AML-193 (cell line): ENCODE measurements at places on chromosomes 3 and 15.

DNA sequence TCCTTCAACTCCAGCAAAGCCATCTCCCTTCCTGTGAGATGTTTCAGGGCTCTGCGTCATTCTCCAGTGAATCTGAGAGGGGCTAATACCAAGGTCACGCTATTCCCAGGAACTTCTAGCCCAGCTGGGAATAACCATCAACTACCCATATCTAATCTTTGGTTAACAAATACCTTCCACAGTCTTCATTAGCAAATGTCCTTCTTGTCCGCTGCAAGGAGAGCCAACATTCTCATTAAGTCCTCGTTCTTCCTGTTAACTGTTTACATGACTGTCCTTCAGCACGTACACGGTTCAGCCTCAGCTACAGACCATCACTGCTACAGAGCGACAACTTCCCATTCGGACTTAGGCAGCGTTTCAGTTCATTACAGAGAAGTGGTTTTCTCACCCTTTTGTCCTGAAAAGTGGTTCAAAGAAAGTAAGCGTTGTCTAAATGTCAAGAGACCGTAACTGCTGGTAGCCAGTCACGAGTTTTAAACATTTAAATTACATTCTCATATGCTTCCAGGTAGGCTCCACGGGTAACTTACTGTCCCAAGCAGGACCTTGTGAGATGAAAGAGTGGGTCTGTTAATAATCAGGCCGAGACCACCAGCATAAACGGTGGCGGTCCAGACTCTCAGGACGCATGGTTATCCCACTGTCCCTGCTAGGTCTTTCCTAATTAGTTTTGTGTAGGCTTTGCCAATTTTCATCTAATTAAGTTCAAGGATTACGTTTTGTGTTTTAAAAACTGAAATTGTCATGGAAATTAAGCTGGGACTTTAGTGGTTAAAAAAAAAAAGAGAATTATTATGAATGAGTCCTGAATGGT, 63.8 kb downstream of the CHSY1 start:
- no peak for DNase-seq

GRCh38 chr3:58584690-58585004, 7.5 kb upstream of the FAM107A start:
- DNase-seq: no peak

DNA sequence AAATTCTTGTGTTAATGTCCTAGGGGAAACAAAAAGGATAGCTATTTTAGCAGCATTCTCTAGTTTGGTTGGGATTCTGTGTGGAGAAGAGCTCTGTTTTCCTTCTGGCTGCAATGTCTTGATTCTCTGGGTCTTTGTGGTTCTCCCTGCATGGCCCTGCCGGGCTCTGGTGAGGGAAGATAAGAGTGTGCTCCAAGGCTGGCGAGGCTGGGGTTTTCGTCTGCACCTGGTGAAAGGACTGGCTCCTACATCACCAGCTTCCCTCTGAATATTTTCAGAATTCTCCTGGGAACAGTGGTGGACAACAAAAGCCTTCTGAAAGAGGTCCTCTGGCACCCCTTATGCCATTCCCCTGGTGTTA, 38.1 kb upstream of the SFMBT1 start:
- DNase-seq: no peak

DNA sequence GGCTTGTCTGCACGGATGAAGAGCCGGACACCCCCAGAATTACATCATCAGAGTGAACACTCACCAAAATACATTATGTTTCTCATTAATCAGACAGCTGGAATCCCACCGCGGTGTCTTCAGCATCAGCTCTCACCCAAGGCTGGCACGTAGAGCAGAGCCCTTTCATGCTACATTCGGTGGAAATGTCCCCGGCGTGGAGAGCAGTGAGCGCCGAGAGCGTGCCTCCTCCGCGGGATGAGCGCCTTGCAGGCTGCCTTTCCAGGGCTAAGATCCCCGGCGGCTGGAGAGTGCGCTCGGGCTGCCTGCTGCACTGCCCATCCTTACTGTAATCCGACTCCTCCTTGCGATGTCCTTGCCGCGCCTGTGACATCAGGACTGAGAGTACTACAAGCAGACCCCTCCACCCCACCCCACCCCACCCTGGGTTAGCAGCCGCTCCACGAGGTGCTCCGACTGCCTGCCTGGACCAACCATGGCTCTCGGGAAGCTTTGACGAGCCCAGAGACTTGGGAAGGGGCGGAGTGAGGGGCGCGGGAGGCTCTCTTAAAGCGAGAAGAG, at the start of gene ZNF385D:
ZNF385D (minus strand) TSS at position 380 of the 561 bp plus-strand sequence; CDS start at position 86, 294 bp downstream.
- no peak for DNase-seq

- no peak for DNase-seq
Measured at GRCh38 chr3:107994181-107994580, 96.7 kb downstream of the CD47 start.

DNA sequence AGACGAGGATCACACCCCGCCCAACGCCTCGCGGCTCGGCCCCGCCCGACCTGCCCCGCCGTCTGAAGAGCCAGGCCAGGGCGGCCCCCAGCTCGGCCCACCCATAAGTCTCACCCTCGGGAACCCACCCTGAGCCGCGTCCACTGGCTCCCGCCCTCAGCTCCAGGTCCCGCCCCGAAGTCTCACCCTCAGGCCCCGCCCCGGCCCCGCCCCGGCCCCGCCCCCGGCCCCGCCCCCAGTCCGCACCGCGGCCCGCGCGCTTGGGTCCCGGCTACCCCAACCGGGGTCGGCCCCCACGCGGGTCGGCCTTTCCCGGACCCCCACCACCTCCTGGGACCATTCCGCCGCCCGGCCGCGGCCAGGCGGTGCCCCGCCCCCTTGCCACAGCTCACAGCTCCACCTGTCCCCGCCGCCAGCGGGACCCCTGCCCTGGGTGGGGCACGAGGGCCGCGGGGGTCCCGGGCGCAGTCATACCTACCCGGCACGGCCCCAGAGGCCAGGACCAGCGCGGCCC, 489 bp downstream of the CSPG5 start:
- DNase-seq: no peak

DNA sequence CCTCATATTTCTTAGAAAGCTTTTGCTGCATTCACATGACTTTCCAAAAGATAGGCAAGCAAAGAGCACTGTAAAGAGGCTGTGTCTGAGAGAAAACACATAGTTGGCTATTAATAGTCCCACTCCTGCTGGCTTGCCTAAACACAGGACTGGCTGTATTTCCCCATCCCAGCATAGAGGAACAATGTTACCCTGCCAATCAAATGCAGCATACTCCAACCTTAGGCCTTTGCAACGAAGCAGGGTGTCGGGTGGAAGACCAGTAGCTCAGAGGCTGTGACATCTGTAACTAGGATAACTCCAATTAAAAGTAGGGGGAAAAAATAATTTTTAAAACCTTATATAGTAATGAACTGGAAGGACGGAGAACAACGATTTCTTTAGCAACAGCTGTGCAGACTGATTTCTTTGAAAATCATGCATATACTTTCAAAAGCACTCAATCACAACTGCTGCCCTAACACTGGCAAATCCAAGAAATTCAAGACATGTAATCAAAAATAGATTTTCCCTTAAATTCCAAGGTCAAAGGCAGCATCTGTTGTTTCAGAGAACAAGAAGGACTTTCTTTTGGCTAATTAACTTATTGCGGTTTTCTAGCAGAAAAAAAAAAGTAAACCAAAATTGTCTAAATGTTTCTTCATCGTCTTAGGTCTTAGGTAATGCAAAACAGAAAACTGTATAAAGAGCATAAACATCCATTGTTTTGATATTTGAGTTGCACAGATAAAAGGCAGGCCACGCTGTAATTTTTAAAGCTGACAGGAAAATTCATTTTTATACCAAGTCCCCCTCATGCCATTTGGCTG, 139.3 kb downstream of the TNIK start:
- no peak for DNase-seq

DNA sequence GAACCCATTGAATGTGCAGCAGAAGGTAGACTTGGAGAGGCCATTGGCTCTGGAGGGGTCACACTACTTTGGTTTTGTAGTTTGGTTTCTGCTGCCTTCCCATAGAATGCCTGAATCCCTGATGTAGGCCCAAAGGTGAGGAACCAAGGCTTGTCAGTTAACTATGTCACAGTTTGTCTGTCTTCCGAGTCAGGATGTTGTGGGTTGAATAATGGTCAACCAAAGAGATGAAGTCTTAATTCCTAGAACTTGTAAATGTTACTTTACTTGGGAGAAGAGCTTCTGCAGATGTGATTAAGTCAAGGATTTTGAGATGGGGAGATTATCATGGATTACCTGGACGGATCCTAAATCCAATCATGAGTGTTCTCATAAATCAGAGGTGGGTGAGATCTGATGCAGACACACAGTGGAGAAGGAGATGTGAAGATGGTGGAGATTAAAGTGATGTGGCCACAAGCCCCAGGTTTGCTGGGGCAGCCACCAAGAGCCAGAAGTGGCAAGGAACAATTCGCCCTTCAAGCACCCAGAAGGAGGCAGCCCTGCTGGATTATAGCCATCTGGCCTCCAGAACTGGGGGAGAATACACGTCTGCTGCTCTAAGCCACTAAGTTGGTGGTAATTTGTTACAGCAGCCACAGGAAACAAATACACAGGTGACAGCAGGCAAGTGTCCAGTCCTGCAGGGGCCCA, 2.3 kb upstream of the CCR8 start:
- DNase-seq: no peak

DNA sequence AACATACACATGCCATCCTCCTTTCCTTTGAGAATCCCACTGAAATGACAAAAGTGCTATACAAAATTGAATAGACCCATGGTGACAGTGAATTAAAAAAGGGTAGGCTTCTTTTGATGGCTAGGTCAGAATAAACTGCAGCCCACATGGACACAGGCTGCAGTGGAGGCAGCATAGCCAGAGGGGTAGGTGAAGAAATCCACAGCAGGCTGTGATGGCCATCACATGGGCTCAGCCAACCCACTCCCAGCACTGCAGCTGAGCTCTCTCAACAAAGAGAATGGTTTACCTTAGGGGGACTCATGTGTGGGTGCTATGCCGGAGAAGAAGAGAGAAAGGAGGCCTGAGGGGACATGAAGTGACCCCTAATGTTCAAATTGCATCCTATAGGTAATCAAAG, 331.1 kb downstream of the CHST2 start:
- DNase-seq: no peak

- no peak for DNase-seq
Measured at GRCh38 chr3:49460188-49460890, 9.7 kb upstream of the DAG1 start.

DNA sequence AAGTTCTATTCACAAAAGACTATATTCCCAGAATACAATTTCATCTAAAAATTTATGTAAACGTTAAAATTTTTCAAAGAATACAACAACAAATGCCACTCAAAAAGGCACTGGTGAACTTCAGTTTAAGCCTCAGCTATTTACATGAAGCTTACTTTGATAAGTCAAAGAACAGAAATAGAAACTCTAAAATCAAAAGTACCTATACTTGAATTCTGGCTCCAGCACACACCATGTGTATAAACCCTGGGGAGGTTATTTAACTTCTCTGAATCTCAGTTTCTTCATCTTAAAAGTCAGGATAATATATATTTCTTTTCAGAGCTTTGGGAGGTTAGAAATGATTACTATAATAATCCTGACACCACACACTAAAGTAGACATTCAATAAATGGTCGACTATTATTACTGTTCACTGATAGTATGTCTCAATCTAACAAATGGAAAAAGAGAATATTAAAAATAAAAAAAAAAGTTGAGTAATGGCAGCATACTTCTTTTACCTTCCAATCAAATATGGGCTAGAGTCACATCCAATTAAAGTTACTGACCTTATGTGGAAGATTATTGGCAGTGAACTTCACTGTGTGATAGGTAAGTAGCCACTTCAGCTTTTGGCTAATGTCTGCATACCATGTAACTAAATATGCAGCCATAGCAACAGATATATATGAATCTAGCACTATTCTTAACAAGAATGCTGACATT, 248.4 kb downstream of the ISL2 start:
- DNase-seq: no peak

GRCh38 chr3:129950318-129951046, 24.0 kb upstream of the TRH start:
- DNase-seq: peak; percentile 98

DNA sequence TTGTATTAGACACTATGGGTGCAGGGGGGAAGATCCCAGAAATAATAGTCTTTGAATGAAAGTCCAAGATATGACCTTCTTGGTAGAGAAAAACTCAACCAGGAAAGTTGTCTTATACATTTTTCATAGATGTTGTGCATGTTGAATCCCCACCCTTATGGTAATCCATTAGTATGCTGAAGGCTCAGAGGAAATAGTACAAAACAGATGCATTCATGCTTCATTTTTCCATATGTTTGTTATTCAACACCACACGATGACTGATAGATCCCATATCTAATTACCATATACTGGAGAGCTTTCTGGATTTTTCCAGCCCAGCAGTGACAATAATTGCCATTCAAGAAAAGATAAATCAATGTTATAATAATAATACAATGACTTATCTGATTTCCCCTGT, 487.4 kb downstream of the FGF12 start:
- DNase-seq: no peak

- peak; percentile 43 for DNase-seq
Measured at GRCh38 chr15:75727851-75728715, 15.4 kb upstream of the CSPG4 start.

- no peak for DNase-seq
Measured at GRCh38 chr3:71494212-71494611, 89.3 kb downstream of the FOXP1 start.

- no peak for DNase-seq
Measured at GRCh38 chr3:56111606-56112304, 356.5 kb downstream of the ERC2 start.

DNA sequence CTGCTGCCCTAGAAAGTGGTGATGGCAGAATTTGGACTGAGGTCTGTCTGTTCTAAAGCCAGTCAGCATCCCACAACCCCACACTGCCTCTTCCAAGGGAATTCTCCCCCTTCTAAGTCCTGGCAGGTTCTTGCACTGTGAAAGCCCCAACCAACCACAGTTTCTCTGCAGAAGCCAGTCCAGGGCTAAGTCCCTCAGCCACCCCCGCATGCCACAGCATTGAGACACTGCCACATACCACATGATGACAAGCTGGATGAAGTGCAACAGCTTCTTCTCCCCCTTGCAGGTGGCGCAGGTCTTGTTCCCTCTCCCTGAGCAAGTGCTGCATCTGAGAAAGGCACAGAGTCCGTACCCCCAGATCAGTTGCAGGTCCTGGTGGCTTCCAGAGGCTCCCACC, 18.6 kb downstream of the SSUH2 start:
- no peak for DNase-seq

- no peak for DNase-seq
Measured at GRCh38 chr3:184603151-184604030, 41.8 kb downstream of the EPHB3 start.

- no peak for DNase-seq
Measured at GRCh38 chr15:82848241-82848993, 39.0 kb downstream of the WHAMM start.

DNA sequence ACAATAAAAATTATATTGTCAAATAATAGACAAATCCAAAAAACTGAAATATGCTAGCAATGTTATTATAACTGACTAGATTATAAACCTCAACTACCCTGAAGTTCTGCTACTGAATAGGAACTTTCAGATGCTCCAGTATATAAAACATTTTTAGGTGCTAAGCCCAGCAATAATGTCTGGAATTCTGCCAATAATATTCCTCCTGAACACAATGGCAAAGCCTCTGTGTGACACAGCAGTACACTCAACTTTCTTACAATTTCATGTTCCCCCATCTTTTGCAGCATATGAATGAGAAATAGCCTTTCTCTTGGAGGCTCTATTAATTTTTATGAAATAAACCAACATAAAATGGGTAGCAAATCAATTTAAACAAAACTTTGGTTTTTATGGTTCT, 29.5 kb downstream of the ATOSA start:
- DNase-seq: no peak

- no peak for DNase-seq
Measured at GRCh38 chr3:27749643-27750042, 27.5 kb upstream of the EOMES start.

- DNase-seq: no peak
Measured at GRCh38 chr3:4078903-4079302, 224.3 kb upstream of the SETMAR start.

GRCh38 chr3:38375488-38376097, 29.0 kb downstream of the XYLB start:
- DNase-seq: no peak
